Esophagus squamous epithelium (tissue), 5 donors: ENCODE measurements at places on chromosomes 11 and 22.

GRCh38 chr11:116732271-116733042, 40.3 kb downstream of the BUD13 start:
- DNase-seq, result no peak

- no peak for DNase-seq
Observed at GRCh38 chr11:83033972-83034672, 37.6 kb downstream of the RAB30 start.

DNA sequence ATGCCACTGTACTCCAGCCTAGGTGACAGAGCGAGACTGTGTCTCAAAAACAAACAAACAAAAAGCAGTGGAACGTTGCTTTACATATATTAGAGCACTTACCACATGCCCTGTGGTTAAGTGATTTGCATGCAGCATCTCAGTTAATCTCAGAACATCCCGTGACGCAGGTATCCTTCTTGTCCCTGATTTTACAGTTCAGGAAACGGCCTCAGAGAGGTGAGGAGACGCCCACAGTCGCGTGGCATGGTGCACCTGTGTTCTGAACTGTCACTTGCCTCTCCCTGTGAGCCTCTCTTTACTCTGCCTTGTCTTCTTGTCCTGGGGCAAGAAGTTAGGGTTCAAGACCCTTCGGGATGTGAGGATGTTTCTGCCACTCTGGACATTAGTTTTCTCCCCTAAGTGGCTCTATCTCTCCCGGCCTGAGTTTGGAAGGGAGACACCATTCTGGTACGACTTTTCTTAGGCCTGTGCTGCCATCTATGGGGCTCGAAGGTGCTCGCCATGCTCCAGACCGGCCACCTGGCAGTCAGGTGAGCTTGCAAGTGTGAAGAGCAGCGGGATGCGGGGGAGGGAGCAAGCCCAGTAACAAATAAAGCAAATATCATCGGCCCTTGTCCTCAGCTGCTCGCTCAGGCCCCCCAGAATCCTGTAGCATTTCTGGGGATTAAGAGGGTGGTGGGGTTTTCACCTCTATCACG, 25.6 kb downstream of the YWHAH start:
- no peak for DNase-seq

DNA sequence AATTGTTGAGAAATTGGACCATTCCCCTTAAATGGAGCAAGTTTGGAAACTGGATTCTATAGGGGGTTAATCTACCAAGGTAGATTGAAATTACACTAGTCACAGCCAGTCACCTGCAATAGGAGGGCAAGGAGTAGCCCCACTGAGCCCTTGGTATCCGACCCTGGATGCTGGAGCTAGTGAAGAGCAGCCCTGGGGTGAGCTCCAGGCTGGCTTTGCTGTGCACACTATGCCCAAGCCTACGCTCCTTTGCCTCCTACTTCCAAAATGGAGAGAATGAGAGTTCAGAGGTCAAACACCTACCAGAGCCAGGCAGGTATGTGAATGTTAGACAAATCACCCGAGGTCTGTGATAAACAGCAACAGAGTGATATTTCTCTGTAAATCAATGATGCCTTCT, 23.7 kb downstream of the SNU13 start:
- no peak for DNase-seq

DNA sequence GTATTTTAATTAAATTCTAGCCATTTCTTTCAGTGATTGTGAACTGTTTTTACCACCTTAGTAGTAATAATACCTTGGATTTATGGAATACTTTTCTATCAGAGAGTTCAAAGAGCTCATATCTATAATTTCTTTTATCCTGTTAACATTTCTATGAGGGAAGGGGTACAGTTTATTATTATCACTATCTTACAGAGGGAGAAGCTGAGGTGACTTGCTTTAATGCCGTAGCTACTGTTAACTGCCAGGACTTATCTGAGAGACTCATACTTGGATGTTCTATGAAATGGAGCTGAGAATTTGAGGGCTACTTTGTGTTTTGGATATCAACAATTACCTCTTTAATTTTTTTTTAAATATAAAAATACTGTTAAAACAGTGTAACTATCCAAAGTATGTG, 3.3 kb downstream of the REXO2 start:
- DNase-seq, result no peak

DNA sequence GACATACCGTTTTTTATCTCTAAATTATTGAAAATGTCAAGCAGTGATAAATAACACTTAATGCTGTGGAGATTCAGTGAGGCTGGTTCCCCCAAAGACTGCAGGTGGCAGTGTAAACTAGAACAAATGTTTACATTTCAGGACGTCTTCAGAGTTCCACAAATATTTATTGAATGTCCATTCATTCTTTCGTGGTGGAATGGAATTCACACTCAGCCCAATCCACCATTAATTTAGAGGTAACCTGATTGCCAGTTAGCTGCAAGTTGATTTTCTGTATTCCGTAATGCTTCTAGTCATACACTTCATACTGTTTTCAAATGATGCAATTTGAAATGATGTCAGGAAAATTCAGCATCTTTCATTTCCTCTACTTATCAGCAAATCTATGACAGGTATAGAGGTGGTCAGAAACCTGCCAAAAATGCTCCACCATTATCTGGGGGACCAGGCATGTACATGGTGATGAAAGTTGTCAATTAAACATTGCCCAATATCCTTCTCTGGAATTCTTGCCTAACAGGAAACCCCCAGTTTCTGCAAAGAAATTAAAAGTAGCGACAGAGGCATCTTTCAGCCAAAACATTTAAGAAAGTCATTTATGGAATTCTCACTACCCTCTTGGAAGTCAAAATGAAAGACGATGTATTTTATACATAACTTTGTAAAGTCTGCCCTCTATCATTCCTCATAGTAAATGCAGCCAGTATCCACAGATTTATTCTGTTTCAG, 94.3 kb upstream of the BMAL1 start:
- no peak for DNase-seq
